T47D (cell line): ENCODE measurements at places on chromosomes 12 and 14.

- DNase-seq, result no peak
Measured at GRCh38 chr12:11513288-11513687, 117.9 kb upstream of the PRB2 start.

- no peak for DNase-seq
Measured at GRCh38 chr12:115726691-115727090, 550.8 kb downstream of the MED13L start.

DNA sequence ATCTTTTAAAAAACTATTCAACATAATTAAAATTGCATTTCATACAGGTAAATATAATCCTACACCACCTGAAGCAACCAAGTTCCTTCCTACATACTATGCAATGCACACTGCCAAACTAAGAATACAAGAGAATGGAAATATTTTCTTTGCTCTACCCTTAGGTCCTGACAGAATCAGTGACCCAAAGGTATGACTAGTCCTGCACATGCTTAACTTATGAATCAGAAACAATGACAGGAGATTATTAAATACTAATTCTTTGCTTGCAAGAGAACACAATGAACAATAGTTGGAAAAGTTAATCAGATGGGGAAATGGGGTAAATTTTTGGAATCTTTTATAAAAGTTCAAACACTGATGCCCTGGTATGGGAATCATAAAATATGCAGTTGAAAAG is 220.1 kb downstream of the SOX5 start:
- no peak for DNase-seq

GRCh38 chr14:101791919-101792572 is 30.5 kb downstream of the PPP2R5C start:
- no peak for DNase-seq

GRCh38 chr12:50542448-50542847 is 37.7 kb downstream of the DIP2B start:
- no peak for DNase-seq

GRCh38 chr14:35944847-35945246 is 118.7 kb downstream of the BRMS1L start:
- peak; percentile 18 for DNase-seq

- DNase-seq, result no peak
Measured at GRCh38 chr12:93165384-93165932, 212.3 kb upstream of the NUDT4 start.

DNA sequence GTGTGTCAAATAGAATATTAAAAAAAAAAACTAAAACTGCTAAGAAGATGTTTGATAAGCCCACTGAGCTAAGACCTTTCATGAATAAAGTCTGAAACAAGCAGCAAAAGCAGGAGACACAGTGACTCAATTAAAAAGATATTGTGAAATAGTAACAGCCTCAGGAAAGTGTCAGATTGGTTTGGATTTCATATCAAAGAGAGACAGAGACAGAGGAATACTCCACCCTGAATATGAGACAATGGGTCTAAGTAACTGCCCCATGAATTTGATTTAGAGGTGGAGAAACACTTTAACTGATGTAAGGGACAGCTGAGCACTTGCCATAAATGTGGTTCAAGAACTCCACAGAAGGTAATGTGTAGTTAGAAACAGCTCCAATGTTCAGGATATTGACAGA is 277.9 kb upstream of the FOXG1 start:
- DNase-seq, result no peak

DNA sequence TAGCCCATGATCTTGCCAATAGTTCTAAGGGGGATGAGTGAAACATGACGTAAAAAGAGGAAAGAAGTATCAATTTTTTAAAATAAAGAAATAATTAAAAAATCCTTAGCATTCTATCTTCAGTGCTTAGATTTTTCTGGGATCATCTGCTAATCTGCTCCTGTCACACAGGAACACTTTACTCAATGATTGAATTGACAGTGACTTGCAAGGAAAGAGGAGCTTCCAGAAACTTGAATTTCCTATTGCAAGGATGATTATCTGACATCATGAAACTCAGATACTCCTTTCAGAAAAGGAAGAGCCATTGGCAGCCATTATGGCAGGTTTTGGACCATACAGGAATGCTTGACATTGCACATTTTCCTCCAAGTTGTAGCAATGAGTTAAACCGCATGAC is 41.4 kb upstream of the PTPRO start:
- DNase-seq, result no peak

- DNase-seq, result no peak
Measured at GRCh38 chr12:62291864-62292760, 31.9 kb downstream of the USP15 start.

GRCh38 chr14:89586258-89587135 is 169.5 kb upstream of the FOXN3 start:
- no peak for DNase-seq

GRCh38 chr14:77986773-77987172 is 183.4 kb upstream of the NRXN3 start:
- no peak for DNase-seq

DNA sequence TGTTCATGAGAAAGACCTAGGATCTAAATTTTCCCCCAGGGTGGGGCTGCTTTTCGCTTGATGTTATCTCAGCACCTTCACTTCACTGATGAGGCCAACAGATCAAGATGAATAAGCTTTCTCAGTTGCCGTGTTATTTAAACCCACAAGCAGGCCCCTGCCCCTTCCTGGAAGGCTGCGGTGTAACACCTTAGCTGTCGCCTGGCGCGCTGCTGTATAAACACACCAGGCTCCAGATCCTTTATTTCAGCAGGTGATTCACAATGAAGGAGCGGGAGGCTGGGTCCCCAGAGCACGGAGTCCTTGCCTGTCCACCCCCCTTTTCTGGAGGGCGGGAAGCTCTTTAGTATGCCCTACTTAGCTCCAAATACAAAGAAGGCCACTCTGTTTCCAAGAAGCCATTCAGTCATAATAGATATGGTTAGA is 515.4 kb downstream of the FUT8 start:
- DNase-seq, result no peak
